ENCODE measurements at places on chromosomes 1 and 21. TPM values are rescaled to one million over a fixed set of nuclear protein-coding genes. Genes with fewer than 3 reads are reported as not detected.

DNA sequence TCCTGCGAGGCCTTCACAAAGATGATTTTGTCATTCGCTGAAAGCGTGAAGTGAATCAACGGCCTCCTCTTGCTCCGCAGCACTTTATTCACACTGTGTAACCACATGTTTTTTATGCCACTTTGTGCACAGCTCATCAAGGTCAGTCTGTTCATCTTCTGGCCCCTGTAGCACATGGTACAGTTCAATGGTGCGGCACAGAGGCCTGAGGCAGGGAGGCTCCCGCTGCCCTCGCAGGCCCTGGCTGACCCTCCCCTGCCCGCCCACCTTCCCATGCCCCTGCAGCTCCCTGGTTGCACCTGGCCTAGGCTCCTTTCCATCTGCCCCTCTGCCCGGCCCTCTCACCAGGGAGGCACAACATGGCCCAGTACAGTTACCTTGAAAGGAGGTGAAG is 87.5 kb downstream of the CD247 start:
- DNase-seq, result no peak

The CHODL gene
- polyA plus RNA-seq, result 0.05 TPM

GRCh38 chr21:37551331-37551992 is 184.9 kb downstream of the DYRK1A start:
- no peak for DNase-seq

- no peak for DNase-seq
Measured at GRCh38 chr1:204077979-204078696, 5.2 kb downstream of the SOX13 start.

DNA sequence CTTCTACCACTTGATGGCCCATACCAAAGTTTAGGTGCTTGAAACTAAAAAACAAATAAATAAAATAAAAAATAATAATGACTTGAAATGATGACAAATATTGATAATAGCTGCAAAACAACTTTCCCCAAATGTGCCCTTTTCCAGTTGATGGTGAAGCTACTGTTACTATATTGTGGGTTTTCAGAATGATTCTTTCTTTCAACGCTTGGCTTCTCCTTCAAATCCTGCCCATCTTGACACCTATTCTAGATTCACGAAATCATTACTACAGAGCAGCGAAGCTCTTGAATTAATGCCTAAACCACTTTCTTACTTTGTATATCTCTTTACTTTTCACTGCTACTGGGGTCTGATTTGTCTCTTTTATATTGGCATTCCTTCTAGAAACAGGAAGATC is 9.2 kb upstream of the C1orf141 start:
- no peak for DNase-seq

DNA sequence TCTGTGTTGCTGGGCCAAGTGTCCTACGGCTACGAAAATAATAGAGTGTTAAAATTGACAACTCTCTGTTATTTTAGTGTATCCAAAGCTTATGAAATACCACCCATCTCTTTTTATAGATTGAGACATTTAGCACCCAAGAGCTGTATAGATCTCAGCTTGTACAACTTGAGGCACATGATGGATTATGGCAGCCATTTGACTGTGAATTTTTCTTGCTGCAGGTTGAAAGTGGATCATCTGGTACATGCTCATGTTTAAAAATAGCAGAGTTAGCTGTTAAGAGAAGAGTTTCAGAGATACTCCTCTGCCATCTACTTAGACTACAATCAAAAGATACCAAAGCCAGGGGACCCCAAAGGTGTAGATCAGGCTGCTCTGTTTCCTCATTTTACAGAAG is 49.3 kb upstream of the FAM3B start:
- no peak for DNase-seq

- DNase-seq, result no peak
Measured at GRCh38 chr1:207156826-207157225, 52.8 kb downstream of the C4BPA start.

The KDF1 gene
- 0.06 TPM for polyA plus RNA-seq

Data from AG04450 (cell line).